ENCODE measurements at places on chromosomes 7 and 10.

DNA sequence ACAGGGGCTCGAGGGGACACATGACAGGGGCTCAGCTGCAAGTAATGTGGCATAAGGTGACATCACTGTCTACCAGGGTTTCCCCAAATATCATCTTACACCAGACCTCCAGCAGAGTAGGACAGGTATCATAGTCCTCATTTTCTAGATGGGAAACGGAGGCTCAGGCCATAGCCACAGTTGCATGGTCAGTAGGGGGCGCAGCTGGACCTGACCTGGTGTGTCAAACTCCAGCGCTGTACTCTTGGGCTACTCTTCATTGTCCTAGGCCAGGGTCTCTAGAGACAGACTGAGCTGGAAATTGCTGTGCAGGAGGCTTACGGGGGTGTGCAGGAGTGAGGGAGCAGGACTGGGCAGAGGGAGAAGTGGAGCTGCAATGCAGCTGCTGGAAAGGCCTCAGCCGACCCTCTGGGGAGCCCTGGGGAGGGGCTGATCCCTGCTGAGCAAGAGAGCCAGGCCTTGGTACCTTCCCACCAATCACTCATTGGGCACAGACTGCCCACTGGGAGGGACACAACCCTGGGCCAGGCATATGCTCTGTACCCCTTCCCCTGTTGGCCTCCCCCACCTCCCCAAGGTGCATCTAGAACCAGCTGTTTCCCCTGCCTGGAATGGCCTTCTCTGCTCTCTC lies 89.9 kb downstream of the CDH23 start:
- peak; percentile 37 for DNase-seq

GRCh38 chr10:47438857-47439474 lies 44.9 kb downstream of the ANXA8 start:
- DNase-seq, result peak; percentile 65

DNA sequence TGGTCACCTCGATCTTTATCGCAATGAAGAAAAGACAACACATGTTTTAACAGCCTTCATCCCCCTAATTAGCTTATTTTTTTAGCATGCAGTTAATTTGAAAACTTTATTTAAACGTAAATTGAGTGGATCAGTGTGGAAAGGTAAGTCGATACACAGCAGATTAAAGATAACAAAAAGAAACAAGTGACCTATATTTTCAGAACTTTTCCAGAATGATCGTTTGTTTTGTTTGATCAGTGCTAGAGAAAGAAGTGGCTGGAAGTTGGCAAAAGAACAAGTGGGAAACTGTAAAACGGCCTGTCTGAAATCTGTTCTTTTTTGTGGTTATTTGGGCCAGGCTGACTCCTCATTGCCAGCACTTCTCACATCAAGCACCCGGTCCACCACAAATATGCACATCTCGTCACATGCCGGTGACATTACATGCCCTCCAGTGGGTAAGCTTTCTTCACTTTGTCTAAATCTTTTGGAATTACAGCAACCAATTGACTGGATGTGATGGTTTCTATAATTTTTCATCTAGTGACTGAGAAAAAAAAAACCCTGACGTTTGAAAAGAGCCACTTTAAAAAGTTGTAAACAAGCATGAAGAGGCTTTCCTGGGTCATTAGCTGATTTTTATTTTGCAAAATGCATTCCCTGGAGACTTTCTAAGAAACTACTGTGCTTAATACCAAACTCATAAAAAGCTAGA lies 33.2 kb downstream of the C7orf33 start:
- peak; percentile 51 for DNase-seq

- no peak for DNase-seq
Measured at GRCh38 chr7:106281585-106282318, 3.0 kb downstream of the NAMPT start.

GRCh38 chr10:60281331-60281730 lies 108.3 kb downstream of the ANK3 start:
- DNase-seq, result no peak

GRCh38 chr7:110960811-110961210 lies 130.1 kb upstream of the LRRN3 start:
- DNase-seq, result peak; percentile 69

DNA sequence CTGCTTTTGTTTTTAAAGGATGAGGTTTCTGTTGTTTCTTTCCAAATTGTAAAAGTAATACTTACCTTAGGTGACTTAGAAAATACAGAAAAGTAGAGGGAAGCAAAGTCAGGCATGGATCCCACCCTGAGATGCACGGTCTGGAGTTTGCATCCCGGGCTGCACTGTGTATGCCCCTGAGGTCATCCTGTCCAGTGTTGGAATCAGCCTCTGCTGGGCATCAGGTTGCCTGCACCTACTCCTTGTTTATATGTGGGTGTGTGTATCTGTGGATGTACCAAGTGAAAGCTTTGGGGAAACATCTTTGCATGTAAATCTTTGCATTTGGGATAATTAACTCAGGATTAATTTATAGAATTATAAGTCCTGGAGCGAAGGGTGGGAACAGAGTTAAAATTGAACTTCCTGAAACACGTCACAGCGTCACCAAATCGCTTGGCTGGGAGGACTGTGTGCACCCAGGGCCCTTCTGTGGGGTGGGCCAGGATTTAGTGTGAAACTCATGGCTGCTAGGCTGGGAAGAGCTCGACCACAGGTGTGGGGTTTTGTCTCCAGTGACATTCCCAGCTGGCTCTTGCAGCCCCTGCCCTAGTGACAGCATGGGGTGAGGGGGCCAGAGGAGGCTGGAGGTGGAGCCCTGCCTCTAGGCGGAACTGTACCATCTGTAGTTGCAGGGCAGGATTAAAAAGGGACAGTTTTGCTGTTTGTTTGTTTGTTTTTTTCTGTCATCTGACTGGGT lies 27.9 kb downstream of the GTF2IRD1 start:
- no peak for DNase-seq

DNA sequence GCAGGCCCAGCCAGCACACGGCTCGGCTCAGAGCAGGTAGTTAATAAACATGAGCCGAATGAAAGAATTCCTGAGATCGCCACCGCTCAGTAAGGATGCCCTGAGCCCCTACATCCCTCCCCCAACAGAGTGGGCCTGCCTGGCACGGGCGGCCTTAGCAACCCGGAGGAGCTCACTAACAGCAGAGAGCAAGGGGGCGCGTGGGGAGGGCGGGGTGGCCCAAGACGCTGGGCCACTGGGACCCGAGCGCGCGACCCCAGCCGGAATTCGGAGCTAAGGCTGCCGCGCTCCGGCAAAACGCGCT lies 403 bp upstream of the ENO4 start:
- no peak for DNase-seq

GRCh38 chr7:44347546-44348114 lies 22.2 kb upstream of the CAMK2B start:
- DNase-seq, result no peak

Measured in fibroblast of skin of scalp (primary cell).